ENCODE measurements at places on chromosomes 1 and 21.

GRCh38 chr1:51564124-51564523 is 45.1 kb upstream of the EPS15 start:
- peak; percentile 54 for DNase-seq

GRCh38 chr1:150280138-150280707 is 2.1 kb upstream of the CIART start:
- DNase-seq = no peak

DNA sequence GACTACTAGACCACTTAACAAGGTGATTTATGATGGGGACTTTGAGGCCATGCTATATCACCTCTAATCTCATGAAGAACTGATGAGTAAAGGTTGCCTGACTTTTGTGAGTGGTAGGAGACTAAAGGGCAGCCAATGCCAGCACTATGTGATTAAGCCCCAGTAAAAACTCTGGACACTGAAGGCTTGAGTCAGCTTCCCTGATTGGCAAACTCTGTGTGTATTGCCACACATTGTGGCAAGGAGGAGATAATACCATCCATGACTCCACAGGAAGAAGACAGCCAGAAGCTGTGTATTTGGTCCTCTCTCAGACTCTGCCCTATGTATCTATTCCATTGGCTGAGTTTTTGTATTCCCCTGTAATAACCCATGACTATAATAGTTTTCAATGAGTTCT is 413.3 kb upstream of the ZRANB2 start:
- no peak for DNase-seq

DNA sequence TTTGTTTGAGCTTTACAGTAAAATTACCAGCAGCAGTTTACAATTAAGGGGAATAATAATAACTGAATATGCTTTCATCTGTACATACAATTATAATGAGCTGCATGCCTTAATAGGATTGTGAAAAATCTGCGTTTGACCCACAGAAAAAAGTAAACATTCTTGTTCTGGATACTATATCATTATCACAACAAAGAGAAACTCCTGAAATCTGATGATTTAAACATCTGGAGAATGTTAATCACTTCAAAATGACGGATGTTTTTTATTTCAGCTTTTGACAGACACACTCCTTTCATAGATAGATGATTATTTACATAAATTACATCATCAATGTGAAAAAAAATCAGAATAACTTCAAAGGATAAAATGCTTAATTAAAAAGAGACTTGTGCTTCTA is 58.5 kb downstream of the TYW3 start:
- DNase-seq = no peak

DNA sequence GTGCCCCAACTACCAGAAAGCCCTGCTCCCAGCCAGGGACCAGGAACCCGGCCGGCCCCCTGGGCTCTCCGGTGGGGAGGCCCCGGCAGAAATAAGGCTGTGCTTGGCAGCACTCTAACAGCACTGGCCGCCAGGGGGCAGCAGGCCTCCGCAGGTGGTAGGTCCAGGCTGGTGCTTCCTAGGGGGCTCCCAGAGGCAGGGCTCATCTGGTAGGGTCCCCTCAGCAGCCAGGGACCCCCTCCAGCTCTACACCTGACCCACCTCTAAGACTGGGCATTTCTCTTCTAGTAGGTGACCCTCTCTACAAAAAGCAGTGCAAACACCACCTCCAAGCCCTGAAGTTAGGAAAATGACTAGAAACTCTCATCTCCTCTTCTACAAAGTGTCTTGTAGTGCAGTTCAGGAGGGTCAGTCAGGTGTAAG is 85.6 kb downstream of the STUM start:
- peak; percentile 90 for DNase-seq

DNA sequence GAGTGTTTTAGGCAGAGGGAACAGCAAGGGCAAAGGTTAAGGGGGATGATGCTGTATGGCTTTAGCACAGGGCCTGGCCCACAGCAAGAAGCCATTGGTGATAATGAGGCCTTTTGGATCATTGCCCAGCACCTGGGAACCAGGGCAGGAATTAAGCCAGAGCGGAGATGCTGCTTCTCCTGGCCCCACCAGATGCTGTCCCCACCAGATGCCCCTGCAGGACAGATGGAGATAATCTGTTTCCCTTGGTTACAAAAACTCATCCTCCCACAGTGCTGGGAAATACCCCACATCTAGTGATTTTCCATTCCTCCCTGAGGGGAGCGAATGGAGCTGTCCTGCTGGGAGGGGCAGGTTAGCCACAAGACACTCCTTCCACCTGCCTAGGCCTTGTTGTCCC is 18.8 kb downstream of the OPRD1 start:
- DNase-seq = no peak

GRCh38 chr1:160569806-160570205 is 9.5 kb downstream of the CD84 start:
- no peak for DNase-seq

- no peak for DNase-seq
Measured at GRCh38 chr1:62299426-62300200, 19.6 kb downstream of the KANK4 start.

DNA sequence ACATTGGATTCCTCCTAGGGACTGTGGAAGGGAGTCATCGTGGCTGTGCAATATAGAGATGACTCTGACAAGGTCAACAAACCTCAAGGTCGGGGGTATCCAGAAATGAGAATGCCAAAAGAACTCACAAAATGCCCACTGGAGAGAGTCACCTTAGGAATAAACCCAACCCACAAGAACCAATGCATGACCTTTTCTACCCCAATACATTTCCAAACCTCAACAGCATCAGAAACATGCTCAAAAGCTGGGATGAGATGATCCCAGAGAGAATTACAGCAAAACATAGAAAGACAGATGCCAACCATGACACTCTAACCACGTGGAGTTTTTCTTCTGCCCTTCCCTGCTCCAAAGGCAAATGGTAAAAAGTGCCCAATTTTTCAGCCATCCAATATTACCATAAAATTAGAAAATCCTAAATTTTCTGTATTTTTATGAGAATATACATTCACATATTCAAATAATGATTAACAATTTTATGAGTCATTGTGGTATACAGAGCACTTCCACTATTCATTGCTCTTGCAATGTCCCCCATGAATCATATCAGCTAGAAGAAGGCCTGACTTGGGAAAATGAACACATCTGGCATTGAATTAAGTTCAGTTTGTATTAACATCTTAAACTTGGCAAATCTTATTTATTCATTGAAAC is 88.2 kb upstream of the PALMD start:
- DNase-seq = peak; percentile 72

DNA sequence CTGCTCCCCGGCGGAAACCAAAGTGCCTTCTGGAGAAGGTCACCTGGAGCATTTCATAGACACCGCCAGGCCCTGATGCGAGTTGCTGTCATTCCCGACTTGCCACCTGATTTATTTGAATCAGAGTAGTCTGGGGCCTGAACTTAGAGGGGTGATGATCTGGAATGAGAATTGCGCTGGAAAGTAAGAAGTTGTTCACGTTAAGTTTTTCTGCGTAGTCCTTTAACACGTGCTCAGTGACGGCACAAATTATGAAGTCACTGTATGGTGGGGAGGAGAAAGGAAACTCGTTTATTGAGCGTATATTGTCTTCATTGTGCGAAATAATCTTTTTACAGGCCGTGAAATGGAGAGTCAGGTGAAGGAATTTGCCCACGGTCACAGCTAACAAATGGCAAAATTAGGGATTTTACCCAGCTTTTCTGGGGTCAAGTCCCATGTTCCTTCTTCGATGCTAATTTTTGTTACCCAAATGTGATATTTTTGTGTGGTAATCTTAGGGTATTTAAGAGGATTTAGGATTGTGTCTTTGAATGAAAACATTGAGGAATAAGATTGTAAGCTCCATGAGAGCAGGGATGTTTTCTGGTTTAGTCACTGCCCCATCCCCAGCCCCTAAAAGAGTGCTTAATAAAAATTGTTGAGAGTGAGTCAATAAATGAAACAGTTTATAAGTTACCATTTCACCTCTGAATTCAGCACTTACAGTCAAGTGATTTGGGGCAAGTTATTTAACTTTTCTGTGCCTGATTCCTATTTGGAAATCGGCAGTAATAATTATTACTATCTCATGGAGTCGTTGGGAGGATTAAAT is 46.4 kb upstream of the NBL1 start:
- DNase-seq = peak; percentile 31

DNA sequence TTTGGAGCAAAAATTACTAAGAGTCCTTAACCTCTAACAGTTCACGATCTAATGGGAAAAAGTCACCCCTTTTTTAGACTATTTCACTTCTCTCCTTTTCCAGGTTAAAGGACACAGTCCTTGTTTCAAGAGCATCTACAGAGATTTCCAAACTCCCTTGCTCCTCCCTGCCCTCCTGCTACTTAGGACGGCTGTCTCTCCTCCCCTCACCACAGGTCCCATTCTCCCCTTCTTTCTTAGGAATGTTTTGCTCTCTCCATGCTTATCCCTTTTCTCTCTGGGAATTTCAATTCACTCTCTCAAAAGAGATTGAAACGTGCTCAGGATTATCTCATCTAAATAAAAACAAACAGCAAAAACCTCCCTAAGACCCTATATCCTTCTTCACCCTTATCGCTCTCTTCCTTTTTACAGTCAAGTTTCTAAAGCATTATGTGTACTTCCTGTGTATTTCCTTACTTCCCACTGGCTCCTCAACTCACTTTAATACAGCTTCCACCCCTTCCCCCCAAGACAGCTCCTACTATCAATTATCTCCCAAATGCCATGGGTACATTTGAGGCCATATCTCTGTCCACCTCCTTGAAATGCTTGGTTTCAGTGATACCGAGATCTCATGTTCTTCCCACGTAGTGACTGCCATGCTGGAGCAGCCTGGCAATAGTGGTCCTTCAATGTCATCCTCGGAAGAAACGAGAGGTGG is 43.2 kb upstream of the ZNF281 start:
- no peak for DNase-seq

GRCh38 chr1:25760122-25760719 is 39.8 kb upstream of the SELENON start:
- DNase-seq = no peak

DNA sequence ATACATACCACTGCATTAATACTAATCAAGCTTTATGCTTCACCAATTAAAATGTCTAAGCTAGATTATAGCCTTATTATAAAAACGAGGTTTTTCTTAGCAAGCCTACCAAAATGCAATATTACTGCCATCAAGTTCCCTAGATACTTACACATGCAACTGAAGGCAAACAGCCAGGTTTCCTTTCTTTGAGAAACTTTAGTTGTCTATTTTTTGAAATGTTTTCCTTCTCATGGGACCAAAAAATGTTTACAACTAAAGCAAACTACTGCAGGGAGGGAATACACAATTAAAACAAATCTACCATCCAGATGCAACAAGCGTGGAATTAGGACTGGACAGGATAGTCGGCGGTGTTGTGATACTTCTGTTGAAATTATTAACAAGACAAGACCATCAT is 1.3 kb downstream of the ZNF644 start:
- no peak for DNase-seq

- DNase-seq = peak; percentile 74
Measured at GRCh38 chr21:34704119-34704518, 35.3 kb downstream of the CLIC6 start.

DNA sequence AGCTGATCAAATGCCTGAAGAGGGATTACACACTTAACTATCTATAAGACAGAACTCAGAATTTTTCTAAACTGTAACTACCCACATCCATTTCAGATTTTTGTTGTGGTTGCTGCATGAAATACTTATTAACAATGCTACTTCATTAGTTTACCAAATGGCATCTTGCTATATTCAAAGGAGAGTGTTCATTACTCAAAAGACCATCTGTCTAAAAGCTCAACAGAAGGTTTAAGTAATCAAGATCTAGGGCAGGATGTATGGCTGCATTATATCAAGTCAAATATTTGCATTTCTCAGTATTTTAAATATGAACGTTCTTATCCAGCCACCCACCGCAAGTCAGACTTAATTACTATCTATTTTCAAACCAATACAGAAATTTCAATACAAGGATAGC is 79.9 kb downstream of the SIPA1L2 start:
- DNase-seq = no peak

GRCh38 chr1:200428482-200429205 is 18.8 kb upstream of the ZNF281 start:
- DNase-seq = peak; percentile 31

- no peak for DNase-seq
Measured at GRCh38 chr1:71522721-71523120, 441.9 kb upstream of the ZRANB2 start.

GRCh38 chr1:54096227-54096876 is 42.9 kb downstream of the TCEANC2 start:
- DNase-seq = no peak

DNA sequence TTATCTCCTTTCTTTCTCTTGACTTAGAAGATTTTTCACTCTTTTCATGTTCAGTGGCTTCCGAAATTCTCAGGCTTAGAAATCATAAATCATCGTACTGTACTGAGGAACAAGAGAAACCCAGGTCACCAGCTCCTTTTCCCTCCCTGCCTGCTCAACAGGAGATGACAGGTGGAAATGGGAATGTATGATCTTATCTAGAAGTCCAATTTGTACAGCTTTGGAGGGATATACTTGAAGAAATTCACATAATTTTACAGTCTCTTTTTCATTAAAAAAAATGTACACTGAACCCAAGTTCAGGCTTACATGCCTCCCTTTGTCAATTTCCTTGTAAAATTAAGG is 11.7 kb downstream of the EVA1C start:
- DNase-seq = no peak

- no peak for DNase-seq
Measured at GRCh38 chr1:167509587-167509986, 8.7 kb downstream of the CD247 start.

GRCh38 chr1:115976921-115977498 is 697 bp downstream of the SLC22A15 start:
- no peak for DNase-seq

DNA sequence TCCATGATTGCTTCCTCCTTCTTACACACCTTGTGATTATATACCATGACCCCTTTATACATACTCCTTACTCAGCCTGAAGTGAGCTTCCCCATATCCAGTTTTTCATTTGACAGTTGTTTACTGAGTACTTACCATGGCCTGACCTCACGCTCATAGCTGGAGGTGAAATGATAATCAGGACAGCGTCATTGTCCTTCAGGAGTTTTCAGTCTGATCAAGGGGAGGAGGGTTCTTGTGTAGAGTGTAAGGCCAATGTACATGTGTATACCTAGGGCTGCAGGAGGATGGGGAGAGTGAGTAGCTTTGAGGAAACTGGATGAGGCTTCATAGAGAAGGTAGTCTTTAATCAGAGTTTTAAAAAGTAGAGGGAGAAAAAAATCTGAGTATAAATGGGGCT is 325.8 kb downstream of the RYR2 start:
- no peak for DNase-seq

DNA sequence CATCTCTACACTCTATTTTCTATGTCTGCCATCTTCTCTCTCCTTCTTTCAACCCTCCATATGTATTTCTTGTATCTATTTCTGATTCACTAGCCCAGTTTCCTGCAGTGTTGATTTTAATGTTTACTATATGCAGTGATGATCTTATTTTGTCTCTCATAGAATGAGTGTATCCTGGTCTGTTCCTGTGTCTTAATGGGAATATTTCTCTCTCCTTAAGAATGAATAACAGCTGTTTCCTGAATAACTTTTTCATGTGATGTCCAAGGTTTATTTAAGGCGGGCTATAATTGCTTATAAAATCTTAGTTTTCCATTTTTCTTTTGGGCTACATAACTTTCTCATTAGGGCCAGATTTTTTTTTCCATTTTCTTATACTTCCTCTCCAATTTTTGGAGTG is 144.5 kb downstream of the C1orf21 start:
- DNase-seq = no peak
